ENCODE measurements at places on chromosomes 11 and 22.

DNA sequence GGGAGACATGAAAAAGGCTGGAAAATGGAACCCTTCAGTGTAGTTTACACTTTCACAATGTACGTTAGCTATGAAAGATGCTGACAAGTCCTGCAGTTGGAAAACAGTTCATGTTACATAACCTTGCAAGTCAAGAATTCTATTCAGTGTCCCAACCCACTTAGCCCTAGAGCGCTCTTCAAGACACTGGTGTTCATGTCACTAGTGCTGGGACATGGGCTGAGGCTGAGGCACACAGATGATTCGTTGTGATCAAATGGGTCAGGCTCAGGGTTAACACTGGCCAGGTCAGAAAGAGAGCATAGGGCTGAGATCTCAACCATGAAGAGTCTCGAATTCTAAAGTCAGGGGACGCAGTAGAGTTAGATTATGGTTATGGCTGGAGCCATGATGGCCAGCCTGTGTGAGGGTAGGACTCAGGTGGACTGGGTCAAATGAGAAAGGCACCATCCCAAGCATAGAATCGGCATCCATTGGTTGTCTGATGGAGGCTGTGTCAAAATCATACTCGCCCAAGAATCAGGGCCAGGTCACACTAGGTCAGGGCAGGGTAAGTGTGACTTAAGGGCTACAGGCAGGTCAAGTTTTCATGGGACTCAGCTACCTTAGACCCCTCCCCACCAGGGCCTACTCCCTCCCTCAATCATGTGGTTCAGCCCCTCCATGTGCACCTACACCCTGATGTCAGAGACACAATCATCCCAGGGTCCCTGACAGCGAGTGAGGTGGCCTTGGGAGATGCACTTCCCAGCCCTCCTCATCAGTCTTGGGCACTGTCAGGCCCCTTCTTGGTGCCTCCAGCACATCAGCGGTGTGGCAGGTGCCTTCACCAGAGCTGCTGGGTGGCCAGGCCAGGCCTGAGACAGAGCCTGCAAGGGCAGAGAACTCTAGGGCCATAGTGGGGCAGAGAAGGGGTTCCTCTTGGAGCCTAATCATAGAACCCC, 20.2 kb downstream of the IGLL5 start:
- no peak for DNase-seq

DNA sequence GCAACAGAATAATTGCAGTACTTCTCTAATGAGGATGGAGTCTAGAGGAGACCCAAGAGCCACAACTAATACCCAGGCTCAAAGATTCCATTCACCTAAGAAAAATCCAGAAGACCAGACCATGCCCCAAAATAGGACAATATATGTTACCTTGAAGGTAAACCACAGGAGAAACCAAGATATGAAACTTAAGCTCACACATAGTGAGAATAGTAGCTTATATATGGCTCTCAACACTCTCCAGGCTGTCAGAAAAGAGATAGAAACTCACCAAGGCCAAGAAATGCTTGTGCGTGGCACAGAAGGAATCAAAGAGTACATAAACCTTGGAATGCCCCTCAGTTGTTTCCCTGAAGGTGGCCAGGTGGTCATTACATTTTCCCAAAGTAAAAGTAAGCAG, 9.1 kb downstream of the FAM111A start:
- no peak for DNase-seq

DNA sequence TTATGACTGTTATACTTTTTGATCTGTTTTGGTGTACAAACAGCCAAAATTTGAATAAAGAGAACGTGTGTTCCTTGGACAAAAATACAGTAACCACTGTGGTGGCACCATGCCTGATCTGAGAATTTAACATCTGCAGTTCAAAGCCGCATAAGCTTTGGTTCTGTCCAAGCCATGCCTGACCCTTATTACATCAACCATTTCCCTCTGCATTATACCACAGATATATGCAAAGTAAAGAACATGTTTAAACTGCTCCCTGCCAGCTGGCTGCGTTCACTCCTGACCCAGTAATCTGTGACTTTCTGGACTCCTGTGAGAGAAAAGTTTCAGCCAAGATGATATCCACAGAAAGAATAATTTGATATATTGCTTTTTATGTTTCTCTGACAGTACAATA, 890.5 kb upstream of the ANO3 start:
- no peak for DNase-seq

- DNase-seq, result no peak
Measured at GRCh38 chr11:95306801-95307200, 75.8 kb upstream of the SESN3 start.

DNA sequence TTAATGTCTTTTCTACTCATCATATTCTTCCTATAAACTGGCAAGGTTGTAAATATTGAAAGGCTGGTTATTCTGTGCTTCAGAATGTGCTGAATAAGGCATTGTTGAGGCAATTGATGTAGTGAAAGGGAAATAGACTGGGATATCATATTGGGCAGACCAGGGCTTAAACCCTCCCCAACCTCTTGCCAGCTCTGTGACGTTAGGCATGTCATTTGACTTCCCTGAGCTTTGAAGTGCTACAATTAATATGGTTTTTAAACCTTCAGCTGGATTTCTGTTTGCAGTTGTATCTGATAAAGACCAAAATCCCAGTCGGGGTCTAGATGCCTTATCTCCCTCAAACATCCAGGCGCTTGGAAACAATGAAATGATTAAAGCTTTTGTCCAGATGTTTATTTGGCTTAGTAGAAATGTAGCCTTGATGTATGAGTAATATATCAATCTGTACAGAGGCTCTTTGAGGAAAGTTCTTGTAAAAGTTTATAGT, 208.1 kb downstream of the DBX1 start:
- peak; percentile 33 for DNase-seq

GRCh38 chr22:50694766-50695420, 22.3 kb downstream of the SHANK3 start:
- no peak for DNase-seq

DNA sequence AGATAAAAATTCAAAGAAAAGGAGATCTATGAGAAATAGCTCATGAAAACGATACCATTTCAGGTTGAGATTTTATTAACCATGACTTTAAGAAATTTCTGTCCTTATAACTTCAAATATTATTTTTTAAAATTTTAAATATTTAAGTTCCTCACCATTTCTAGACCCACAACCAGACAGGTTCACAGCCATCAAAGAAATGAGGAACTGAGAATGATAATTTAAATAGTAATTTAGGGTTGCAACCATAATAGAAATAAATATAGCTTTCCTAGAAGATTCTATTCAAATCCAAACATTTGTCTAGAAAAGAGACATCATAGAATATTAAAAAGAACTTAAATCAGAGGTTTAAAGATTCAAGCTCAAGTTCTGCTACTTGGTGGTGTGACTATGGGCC, 5.9 kb upstream of the VWA5A start:
- no peak for DNase-seq

DNA sequence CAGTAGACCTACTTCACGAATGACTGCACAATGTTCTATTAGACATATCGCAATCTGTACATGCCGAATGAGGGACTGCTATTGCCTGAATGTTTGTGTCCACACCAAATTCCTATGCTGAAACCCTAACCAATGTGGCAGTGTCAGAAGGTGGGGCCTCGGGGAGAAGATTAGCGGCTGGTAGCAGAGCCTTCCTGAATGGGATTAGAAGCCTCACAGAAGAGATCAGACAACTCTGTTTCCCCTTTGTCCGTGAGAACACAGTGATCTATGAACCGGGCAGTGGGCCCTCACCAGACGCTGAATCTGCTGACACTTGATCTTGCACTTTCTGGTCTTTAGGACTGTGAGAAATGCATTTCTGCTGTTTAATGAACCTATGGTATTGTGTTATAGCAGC, 33.1 kb downstream of the LRFN4 start:
- DNase-seq, result no peak

- DNase-seq, result no peak
Measured at GRCh38 chr11:70888061-70888460, 364.3 kb downstream of the SHANK2 start.

DNA sequence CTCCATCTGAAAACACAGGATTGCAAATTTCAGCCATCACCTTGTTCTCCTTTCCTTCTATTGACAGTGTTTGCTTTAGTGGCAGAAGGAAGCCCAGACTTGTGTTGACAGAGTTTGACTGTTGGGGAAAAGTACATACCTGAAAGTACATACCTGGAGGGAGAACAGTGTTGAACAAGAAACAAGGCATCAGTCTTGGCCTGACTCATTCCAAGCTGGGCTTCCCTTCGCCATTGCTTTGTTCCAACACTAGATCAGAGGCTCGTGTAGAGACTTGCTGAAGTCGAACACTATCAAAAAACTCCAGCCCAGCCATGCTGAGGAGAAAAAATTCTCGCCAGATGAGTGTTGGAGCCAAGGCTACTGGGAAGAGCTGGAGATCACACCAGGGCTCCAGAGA, 133.4 kb downstream of the BBOX1 start:
- DNase-seq, result no peak

DNA sequence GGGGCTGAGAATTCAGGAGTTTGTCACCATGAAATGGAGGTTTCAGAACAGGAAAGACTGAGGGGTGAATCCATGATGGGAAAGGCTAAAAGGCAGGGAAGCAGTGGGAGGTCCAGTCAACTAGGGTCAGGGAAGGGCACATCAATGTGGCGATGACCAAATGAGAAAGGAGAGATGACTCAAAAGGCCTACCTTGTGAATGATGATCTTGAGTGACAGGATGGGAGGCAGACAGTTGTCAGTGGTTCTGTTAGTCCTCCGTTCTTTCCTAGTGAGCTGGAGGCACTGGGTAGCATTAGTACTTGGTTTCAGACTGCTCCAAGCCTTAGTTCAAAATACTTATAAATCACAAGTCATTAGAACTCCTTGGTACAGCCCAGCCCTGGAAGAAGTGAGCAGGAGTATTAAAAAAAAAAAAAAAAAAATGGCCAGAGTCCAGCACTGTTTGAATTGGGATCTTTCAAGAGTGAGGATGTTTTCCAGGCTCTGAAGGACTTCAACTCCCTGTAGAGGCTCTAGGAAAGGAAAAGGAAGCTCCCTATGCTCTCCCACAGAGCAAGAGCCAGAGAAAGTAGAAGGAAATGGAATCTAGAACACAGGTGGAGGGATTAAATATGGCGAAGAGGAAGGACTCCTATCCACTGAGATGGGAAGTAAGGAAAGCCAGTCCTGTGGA, 8.3 kb upstream of the DCHS1 start:
- no peak for DNase-seq

DNA sequence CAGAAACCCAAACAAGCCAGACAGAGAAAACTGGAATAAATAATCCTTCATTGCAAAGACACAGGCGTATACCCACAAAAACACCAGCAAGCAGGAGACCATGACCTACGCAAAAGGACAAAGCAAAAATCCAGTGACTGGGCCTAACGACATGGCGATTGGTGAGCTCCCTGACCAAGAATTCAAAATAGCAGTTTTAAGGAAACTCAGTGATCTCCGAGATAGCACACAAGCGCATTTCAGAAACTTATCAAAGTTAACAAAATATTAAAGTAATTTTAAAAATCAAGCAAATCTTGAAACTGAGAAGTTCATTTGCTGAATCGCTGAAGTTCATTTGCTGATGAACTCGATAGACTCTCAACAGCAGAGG, 27.6 kb downstream of the DBX1 start:
- DNase-seq, result no peak

DNA sequence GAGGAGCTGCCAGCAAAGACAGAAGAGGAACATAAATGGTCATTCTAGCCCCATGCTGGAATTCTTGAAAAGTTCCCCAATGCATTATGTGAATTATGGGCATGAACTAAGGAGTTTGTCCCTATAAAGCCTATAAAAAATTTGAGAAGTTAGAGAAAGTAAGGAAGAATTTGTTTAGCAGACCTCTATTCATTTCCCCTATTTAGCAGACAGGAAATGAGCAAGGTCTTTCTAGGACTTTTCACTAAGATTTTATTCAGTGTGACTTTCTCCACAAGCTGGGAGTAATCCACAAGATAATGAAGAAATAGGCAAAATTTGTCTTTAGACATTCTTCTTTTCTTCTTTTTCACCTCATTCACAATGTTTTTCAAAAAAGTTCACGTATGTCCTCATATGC, 20.0 kb downstream of the PRRG4 start:
- DNase-seq, result no peak

DNA sequence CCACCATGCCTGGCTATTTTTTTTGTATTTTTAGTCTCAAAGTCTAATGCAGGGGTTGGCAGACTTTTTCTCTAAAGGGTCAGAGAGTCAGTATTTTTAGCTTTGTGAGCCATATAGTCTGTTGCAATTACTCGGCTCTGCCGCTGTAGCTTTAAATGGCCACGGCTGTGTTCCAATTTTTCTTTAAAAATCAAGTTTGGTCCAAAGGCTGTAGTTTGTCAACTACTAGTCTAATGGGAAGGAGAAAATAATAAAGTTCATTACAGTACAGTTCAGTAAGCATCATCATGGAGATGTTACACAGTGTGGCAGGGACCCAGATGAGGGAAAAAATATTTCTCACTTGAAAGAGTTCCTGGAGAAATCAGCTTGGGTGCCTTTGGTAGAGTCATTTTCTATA, 107.6 kb downstream of the CSNK2A3 start:
- DNase-seq, result no peak

DNA sequence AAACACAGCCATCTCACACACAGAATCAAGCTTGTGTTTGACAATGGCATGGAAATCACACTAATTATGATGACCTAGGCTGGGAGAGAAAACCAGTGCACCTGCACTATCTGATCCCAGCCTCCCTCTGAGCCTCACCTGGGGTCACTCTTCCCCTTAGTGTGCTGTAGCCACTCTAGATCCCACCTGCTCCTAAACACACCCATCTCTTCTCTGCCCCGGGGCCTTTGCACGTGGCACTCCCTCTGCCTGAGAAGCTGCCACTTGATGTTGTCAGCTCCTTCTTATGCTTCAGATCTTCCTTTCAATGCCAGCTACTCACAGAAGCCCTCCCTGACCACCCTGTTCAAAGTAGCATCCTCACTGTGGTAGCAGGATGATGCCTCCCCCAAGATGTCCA, 42.9 kb upstream of the NFAM1 start:
- DNase-seq, result no peak

- peak; percentile 63 for DNase-seq
Measured at GRCh38 chr11:34745195-34745594, 124.3 kb downstream of the EHF start.

DNA sequence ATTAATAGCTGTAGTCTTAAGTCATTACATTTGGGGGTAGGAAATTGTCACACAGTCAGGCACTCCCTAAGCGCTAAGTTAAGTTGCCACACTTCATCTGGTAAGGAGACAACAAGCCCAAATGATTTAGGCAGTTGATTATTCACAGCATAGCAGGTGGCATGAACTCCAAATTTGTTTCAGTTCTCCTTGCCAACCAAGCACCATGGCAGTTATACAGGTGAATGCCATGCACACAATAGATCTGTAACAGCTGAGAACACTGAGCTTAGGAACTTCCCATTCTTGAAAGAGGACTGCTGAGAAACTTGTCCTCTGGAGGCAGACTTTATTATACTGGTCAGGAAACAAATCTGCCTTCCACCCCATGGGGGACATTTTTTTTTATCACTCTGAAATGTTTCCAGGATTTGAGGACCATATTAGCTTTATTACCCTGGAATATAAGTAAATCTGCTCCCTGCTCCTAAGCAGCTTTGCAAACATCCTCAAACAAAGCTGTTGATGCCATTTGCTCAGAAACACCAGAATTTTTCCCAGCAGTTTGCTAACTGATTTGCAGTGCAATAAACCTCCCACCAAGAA, 5.1 kb upstream of the INTS4 start:
- DNase-seq, result no peak

Measured in NCI-H2029 treated with DMSO at 0.1 percent for 48 hours (cell line).